Activated CD4-positive, alpha-beta T cell treated with anti-CD3 and anti-CD28 coated beads for 4 hours (primary cell): ENCODE measurements at places on chromosomes 6 and 20.
A peak's percentile ranks its signal among the peaks of the same experiment; 100 is the strongest.

- DNase-seq, result no peak
Observed at GRCh38 chr20:10984913-10985312, 311.1 kb upstream of the JAG1 start.

DNA sequence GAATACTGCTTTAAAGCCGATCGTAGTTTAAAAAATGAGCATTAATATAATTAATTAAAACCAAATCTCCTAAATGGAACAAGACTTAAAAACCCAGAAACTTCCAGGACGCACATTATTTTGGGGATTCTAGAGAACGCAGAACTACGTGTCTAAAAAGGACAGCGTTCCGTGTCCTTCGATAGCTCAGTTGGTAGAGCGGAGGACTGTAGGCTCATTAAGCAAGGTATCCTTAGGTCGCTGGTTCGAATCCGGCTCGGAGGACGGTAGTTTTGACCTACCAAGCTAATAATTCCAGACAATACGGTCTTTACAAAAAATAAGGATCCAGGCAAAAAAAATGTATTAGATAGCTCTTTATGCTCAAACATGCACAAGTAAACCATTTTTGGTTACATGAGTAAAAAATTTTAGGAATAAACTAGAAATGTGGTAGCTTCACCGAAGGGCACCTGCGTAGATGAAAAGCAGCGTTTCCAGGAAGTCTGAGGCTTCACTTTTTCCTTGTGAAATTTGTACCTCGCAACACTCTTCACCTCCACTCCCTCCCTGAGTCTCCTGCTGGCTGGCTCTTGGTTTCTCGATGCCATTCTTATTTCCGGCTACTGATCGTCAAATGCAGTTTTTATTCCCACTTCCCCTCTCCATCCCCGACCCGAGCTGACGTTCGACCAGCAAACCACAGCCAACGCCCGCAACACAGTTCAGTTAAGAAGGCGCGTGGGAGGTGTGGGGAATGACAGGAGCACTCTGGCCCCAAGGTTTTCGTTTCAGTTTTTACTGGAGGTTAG, 19.6 kb upstream of the ABT1 start:
- peak; percentile 60 for DNase-seq

DNA sequence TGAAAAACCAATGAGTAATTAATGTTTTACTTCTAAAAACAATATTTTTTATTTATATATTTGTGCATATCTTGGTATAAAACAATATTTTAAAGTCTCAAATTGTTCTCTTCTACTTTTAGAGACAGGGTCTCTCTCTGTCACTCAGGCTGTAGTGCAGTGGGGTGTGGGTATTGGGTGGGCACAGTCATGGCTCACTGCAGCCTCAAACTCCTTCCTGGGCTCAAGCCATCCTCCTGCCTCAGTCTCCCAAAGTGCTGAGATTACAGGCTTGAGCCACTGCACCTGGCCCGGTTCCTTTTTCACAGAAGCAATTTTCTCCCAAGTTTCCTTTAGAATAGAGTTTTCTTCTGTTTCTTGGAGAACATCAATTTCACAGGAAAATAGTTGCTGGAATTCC, 102.8 kb downstream of the TMEM242 start:
- DNase-seq, result no peak

GRCh38 chr6:150978624-150979023, 113.1 kb downstream of the MTHFD1L start:
- no peak for DNase-seq

GRCh38 chr6:156395276-156395675, 381.9 kb upstream of the ARID1B start:
- DNase-seq, result peak; percentile 43

- peak; percentile 97 for DNase-seq
Observed at GRCh38 chr20:35541783-35542662, at the start of gene ERGIC3. Gene ERGIC3, plus strand, starts transcription at chr20:35542078. Its CDS starts 20 bp downstream, at chr20:35542098.

DNA sequence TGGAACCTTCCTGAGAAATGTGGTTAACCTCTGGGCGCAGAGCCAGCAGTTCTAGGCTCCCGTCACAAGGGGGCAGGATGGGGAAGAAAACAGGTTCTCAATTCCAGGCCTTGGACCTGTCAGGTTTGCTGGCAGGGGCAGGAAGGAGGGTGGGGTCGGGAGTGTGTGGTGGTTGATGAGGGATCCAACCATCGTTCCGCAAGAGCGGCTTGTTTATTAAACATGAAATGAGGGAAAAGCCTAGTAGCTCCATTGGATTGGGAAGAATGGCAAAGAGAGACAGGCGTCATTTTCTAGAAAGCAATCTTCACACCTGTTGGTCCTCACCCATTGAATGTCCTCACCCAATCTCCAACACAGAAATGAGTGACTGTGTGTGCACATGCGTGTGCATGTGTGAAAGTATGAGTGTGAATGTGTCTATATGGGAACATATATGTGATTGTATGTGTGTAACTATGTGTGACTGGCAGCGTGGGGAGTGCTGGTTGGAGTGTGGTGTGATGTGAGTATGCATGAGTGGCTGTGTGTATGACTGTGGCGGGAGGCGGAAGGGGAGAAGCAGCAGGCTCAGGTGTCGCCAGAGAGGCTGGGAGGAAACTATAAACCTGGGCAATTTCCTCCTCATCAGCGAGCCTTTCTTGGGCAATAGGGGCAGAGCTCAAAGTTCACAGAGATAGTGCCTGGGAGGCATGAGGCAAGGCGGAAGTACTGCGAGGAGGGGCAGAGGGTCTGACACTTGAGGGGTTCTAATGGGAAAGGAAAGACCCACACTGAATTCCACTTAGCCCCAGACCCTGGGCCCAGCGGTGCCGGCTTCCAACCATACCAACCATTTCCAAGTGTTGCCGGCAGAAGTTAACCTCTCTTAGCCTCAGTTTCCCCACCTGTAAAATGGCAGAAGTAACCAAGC, 29.6 kb downstream of the SRSF3 start:
- DNase-seq, result peak; percentile 86

DNA sequence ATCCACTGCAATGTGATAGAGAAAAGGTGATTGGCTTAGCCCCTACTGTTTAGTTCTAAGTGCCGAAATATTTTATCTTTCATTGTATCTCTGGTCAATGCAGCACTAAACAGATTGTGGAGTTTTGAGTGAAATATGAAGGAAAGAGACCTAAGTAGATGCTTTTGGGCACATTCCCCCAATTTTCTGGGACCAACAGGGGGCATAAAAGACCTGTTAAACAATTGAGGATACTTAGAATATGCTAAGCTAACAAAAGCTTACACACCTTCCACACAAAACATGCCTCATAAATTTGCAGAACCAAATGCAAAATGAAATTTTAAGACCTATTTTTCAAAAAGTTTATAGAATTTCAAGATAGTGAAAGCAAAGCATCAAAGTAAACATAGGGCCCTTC, 746.9 kb downstream of the TBC1D32 start:
- DNase-seq, result no peak

GRCh38 chr6:132669690-132670291, 10.8 kb upstream of the TAAR1 start:
- no peak for DNase-seq

- DNase-seq, result no peak
Observed at GRCh38 chr20:37567671-37568588, 40.3 kb upstream of the BLCAP start.

DNA sequence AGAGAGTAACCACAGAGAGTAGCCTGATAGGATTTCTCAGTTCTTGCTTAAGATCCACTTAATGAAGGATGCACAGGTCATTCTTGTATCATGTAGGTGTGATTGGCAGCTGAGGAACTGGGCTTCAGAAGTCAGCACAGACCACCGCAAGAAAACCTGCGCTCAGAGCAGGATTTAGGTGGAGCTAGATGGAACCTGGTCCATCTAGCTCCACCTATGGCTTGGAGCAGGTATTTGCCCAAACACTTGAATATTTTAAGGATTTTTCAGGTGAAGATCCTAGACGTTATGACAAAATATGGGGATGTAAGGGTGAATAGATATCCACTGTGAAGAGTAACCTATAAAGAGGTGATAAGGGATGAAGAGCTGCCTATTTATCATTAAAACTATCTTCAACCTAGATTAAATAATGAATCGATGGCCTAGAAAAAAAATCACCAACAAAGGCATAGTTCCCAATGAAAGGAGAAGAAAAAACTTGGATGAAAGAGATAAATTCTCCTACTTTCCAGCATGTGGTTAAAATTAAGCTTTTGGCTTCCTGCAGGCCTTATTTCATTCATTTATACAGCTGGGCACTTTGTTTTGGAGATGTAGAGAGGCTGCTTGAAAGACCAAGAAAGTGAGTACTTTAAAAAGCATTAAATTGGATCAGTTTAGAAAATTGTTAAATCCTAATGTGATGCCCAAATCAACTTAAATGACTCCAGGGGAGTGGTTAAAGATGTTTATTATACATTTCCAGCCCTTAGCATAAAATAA, 778.4 kb upstream of the GJE1 start:
- no peak for DNase-seq

DNA sequence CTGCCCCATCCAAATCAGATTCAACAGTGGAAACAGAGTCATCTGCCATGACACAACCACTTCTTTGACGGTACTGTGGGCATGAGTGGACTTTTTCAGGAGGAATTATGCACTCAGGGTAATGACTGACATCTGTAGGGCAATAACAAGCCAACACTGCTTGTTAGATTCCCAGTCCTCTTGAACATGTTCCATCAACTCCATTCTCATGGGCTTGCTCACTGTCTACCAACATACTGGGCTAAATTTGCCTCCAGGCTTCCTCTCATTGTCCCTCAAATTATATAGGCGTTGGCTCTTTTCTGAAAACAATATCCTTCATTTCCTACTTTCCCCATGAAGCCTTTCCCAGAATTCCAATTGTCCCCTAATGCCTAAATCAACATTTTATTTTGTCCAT, 43.1 kb downstream of the ANKEF1 start:
- DNase-seq, result no peak

DNA sequence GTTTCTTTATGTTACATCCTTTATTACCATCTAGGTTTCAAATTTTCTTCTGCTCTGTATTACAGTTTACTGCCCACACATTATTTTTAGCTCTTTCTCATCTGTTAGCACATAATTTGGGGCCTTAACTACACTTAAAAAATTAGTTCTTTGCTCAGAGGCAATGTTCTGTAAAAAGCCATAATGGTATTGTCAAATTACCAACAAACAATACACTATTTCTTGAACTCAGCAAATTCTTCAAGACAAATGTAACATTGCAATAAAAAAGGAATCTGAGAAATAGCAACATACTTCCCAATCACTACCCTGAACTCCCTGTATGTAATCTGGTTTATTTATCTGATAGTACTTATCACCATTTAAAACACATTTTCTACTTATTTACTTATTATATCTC, 448.6 kb upstream of the OPRM1 start:
- no peak for DNase-seq

DNA sequence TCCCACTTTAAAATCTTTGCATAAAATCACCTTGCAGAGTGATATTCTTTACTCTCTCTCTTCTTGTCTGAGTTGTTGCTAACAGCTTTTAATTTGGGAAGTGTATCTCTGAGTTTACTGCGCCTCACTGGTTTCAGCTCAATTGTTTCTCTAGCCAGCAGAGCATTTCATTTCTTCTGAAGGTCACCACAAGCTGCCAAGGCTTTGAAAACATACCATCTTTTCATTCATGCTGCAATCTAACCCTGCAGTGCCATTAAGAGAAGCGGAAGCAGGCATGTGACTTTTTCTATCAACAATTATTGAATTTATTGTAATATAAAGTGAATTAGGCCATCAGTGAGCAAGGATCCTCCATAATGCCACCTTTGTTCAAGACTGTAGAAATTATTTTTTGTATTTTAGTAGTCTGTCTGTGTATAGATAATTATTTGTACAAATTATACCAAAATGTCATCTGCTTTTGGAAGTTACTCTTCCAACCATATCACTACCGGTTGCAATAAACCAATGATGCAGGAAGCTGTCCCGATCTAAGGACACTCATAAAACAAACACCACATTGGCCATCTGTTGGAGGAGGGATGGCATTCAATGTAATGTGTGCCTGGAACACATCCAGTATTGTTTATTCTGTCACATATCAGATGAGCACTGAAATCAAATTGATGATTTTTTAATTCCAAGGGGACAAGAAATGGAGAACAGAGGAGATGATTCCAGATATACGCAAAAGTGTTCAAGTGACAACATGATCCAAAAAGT, 26.8 kb downstream of the HS3ST5 start:
- no peak for DNase-seq

- no peak for DNase-seq
Observed at GRCh38 chr20:58547623-58548475, 32.6 kb upstream of the APCDD1L start.
